ENCODE measurements at places on chromosomes 1 and 21. TPM values are rescaled to one million over a fixed set of nuclear protein-coding genes. Genes with fewer than 3 reads are reported as not detected.

SLC9C2 gene
- not detected for total RNA-seq

FAM3B gene
- total RNA-seq, result 62.0 TPM

CYP4Z1 gene
- not detected for total RNA-seq

ATP8B2 gene
- 39.3 TPM for total RNA-seq

HTR6 gene
- not detected for total RNA-seq

FAM131C gene
- total RNA-seq, result not detected

PDZK1 gene
- 46.4 TPM for total RNA-seq

GSTM1 gene
- not detected for total RNA-seq

TTC22 gene
- total RNA-seq, result not detected

DNA sequence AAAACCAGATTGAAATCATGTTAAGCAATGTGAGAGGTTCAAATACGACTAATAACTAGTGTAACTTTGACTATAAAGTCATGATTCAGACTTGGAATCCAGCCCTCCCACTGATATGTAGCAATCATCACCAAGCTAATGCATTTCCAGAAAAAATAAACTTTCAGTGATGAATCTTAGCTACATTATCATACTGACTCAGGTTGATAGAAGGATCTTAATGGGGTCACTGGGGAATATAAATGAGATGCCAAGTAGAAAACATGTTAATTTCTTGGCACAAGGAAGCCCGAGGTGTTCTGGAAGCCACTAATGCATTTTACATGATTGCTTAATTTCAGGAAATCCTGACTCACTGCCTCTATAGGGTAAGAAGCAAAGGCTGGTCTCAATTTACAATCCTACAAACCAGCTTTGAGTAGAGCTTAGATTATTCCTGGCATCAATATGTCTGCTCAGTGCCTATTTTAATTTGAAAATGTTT lies 67.7 kb downstream of the SELENOF start:
- no peaks in the 10 kb centered on the region for H3K27me3 ChIP-seq
- DNase-seq, result no peak
- H3K4me3 ChIP-seq, result no peak overlapping the region
- no peaks in the 10 kb centered on the region for H3K36me3 ChIP-seq
- H3K4me1 ChIP-seq, result peaks cover 18% of the 10 kb centered on the region

- no peak overlapping the region for H3K4me3 ChIP-seq
- H3K27me3 ChIP-seq, result peaks cover 47% of the 10 kb centered on the region
- DNase-seq, result no peak
- H3K27ac ChIP-seq, result no peak overlapping the region
- peaks cover 11% of the 10 kb centered on the region for H3K4me1 ChIP-seq
Measured at GRCh38 chr1:25617625-25618432, 1.2 kb downstream of the MAN1C1 start.

- H3K4me3 ChIP-seq, result no peak overlapping the region
- no peak overlapping the region for H3K27ac ChIP-seq
- DNase-seq, result no peak
- H3K36me3 ChIP-seq, result no peaks in the 10 kb centered on the region
Measured at GRCh38 chr1:192550922-192551534, 24.5 kb upstream of the RGS1 start.

- H3K36me3 ChIP-seq, result peaks cover 21% of the 10 kb centered on the region
- peaks cover 83% of the 10 kb centered on the region for H3K4me1 ChIP-seq
- no peaks in the 10 kb centered on the region for H3K27me3 ChIP-seq
- peak; percentile 70 for DNase-seq
- peak overlapping the region; percentile 70 for H3K27ac ChIP-seq
Measured at GRCh38 chr1:161200421-161200991, 1.7 kb upstream of the ADAMTS4 start.

DNA sequence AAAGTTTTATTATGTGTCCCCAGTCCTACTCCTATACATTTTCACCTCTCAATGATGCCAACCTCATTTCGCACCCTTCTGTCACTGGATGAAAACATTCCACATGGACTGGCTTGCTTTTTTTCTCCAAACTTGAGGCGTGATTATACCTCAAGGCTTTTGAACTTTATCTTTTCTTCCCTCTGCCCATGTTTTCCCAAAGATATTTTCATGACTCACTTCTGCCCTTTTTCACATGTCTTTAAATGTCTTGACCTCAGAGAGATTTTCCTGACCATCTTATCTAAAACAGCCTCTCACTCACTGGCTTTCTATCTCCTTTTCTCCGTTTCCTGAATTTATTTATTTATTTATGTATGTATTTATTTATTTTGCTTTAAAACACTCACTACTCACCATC lies 659.0 kb downstream of the PTPRC start:
- no peak overlapping the region for H3K27ac ChIP-seq
- H3K4me1 ChIP-seq, result no peaks in the 10 kb centered on the region
- no peaks in the 10 kb centered on the region for H3K27me3 ChIP-seq
- H3K36me3 ChIP-seq, result no peaks in the 10 kb centered on the region
- H3K4me3 ChIP-seq, result no peak overlapping the region
- no peak for DNase-seq

GRCh38 chr1:210339500-210339899 lies 10.8 kb downstream of the HHAT start:
- no peak overlapping the region for H3K27ac ChIP-seq
- H3K4me3 ChIP-seq, result no peak overlapping the region
- DNase-seq, result no peak
- H3K27me3 ChIP-seq, result no peaks in the 10 kb centered on the region

DNA sequence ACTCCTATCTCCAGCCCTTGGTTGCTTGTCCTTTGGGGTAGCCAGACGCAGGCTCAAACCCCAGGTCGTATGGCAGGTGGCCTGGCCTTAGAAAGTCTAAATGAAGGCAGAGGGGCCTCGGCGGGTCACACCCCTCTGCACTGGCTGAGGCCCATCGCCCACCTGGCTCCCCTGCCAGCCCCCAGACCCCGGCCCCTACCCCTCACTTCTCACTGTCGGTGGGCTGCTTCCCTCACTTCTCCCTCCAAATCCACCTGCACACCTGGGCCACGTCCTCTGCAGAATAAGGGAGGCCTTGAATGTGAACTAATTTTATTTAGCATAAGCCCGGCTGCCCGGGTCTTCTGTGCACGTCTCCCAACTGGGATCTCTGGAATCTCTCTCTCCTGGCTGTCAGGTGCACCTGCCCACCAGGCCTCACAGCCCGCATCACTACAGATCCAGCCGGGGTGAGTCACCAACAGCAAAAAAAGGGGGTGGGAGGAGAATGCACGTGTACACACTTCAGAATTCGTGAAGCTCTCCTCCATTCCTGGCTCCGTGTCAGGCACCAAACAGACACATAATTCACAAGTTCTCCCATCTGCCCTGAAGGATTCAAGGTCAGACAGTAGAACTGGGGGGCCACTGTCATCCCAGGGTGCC lies 107.5 kb upstream of the SIM2 start:
- no peak overlapping the region for H3K27ac ChIP-seq
- no peak for DNase-seq
- H3K36me3 ChIP-seq, result no peaks in the 10 kb centered on the region
- H3K27me3 ChIP-seq, result peaks cover 44% of the 10 kb centered on the region
- H3K4me3 ChIP-seq, result no peak overlapping the region

DNA sequence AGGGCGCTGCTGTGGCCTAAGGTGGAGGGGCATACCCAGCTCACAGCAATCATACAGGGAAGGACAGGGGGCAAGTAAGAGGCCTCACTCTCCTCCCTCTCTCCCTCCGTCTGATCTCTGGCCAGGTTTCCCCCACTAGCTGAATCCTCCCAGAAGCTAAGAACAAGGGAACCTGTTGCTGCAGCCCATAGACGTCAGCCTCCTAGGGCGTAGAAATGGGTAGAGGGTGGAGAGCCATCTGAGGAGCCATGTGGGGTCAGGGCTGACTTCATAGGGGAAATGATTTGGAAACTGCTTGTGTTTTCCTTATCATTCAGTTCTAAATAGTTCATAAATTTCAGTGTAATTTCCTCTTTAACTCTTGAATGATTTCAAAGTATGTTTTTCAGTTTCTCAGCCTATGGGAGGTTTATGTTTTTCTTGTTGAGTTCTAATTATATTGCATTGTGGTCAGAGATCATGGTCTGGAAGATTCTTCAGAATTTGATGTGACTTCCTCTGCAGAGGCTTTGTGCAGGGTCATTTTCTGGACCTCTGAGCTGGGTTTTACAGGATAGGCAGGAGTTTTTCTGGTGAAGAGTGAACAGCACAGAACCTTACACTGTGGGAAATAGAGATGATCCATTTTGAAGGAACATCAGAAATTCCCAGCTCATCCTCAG lies 2.3 kb upstream of the MOB3C start:
- DNase-seq, result no peak
- no peak overlapping the region for H3K27ac ChIP-seq
- no peaks in the 10 kb centered on the region for H3K27me3 ChIP-seq
- H3K36me3 ChIP-seq, result no peaks in the 10 kb centered on the region
- H3K4me1 ChIP-seq, result peaks cover 43% of the 10 kb centered on the region
- no peak overlapping the region for H3K4me3 ChIP-seq

DNA sequence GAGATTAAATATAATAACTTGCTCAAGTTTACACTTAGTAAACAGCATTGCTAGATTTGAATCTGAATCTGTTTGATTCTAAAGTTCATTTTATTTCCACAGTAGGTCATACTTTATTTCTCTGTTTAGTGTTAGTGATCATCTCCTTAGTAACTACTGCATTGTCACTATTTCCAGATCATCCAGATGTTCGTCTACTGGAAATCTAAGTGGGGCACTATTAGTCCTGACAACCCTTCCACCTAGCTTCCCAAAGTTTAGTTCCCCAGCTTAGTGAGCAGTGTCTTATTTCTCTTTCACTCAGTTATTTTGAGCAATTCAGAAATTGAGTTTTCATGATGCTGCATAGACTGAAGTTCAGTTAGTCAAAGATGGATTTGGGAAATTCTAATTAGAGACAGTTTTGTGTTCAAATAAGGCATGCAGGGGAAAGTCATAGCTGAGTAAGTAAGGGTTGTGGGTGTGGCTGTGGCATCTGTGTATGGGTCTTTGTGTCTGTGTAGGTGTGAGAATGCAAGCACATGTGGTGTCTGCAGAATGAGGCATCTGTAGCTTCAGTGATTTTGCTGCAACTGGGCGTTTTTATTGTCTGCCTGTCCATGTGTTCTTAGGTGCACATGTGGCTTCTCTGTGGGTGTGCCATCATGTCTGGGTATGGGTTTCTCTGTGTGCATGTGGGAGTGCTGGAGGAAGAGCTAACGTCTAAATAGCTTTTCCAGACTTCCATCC lies 107.3 kb downstream of the NTMT2 start:
- H3K4me1 ChIP-seq, result no peaks in the 10 kb centered on the region
- H3K4me3 ChIP-seq, result no peak overlapping the region

- no peak for DNase-seq
- peaks cover 9% of the 10 kb centered on the region for H3K36me3 ChIP-seq
- H3K4me3 ChIP-seq, result no peak overlapping the region
- no peak overlapping the region for H3K27ac ChIP-seq
- peaks cover 13% of the 10 kb centered on the region for H3K4me1 ChIP-seq
Measured at GRCh38 chr1:36142121-36142520, 7.2 kb downstream of the TRAPPC3 start.

DNA sequence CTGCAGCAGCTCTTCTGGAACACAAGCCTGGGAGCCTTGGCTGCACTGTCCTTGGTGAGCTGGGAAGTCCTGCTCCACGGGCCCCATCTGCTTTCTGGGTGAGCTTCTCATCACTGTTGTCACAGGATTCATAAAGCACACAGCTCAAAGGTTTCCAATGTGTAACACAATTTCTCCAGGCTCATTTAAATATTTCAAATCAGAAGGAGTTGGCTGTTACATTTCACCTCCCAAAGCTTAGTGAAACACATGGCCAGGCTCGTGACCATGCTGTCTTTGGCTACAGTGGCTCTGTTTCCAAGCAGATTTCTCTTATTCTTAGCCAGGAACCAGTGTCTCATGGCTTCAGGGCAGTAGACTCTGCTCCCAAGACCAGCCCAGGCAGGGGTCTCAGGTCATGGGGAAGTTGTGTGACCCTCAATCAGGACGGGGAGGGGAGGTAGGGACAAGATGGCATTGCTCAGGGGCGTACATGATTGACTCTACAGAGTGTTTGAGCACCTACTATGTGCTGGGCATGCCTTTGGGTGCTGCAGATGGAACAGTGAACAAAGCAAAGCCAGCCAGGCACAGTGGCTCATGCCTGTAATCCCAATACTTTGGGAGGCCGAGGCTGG lies 353.0 kb downstream of the NPHP4 start:
- H3K4me1 ChIP-seq, result no peaks in the 10 kb centered on the region
- no peak overlapping the region for H3K27ac ChIP-seq
- no peaks in the 10 kb centered on the region for H3K27me3 ChIP-seq
- DNase-seq, result no peak
- no peak overlapping the region for H3K4me3 ChIP-seq

DNA sequence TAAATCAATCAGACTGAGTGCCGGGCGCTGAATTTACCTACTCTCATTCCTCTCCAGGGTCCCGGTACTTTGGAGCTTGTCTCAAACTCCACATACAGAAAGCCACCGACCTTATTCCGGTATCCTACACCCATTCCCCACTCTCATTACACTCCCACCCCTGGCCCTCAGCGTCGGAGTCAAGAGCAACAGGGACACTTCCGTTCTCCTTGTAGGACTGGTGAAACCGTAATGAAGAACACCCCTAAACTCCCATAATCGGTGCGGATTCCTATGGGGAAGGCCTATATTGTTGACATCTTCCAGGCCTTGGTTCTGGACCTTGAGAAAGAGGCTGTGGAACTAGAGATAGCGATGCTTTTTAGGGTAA lies 798 bp downstream of the ZBED6 start:
- H3K36me3 ChIP-seq, result peaks cover 25% of the 10 kb centered on the region
- H3K4me3 ChIP-seq, result peak overlapping the region; percentile 77
- H3K4me1 ChIP-seq, result peaks cover 46% of the 10 kb centered on the region
- H3K27ac ChIP-seq, result peak overlapping the region; percentile 97

DNA sequence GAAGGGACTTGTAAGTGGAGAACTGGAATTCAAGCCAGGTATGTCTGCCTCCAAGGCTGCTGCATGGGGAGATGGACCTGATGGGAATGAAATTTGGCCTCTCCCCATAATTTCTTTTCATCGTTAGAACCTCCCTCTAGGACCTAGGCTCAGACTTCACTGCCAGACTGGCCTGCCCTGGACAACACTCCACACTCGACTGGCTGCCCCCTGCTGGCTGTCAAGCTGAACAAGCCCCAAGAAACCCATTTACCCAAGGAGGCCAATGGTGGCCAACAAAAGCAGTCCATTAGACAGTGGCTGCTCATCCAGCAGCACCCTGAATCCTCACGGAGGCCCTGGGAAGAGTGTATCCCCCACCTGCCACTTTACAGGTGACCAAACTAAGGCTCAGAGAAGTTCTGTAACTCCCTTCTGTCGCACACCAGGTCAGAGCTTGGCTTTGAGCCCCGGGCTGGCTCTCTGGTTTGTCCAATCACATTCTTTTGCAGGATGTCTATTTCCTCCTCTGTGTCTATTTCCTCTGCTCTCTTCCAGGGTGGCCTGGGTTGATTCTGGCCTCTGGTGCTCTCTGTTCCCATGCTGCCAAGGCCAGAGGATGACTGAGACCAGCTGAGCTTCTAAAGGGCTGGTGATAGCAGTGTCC lies 3.8 kb downstream of the RNF186 start:
- H3K4me3 ChIP-seq, result no peak overlapping the region
- H3K27me3 ChIP-seq, result no peaks in the 10 kb centered on the region
- H3K4me1 ChIP-seq, result peaks cover 23% of the 10 kb centered on the region
- no peaks in the 10 kb centered on the region for H3K36me3 ChIP-seq
- peak; percentile 50 for DNase-seq

- no peaks in the 10 kb centered on the region for H3K36me3 ChIP-seq
- no peak for DNase-seq
- no peaks in the 10 kb centered on the region for H3K27me3 ChIP-seq
- no peak overlapping the region for H3K4me3 ChIP-seq
- H3K27ac ChIP-seq, result peak overlapping the region; percentile 88
Measured at GRCh38 chr1:162248854-162249535, 127.7 kb downstream of the SPATA46 start.
